ENCODE measurements at places on chromosomes 6 and 20.

GRCh38 chr6:164013480-164014208, 599.1 kb downstream of the QKI start:
- no peak for DNase-seq

DNA sequence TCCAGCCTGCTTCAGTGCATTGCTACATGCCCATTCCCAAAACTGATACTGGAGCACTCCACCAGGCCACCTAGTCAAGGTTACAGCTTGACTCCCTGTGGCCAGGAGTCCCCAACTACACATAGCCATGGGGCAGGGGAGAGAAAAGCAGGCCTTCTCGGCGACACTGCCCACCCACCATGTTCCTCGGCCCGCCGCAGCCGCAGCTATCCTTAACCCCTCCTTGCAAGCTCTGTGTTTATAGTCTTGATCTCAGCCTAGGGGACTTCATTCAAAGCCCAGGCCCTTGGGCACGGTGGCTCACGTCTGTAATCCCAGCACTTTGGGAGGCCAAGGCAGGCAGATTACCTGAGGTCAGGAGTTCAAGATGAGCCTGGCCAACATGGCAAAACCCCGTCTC, 39.2 kb upstream of the FAM50B start:
- no peak for DNase-seq

- DNase-seq, result no peak
Measured at GRCh38 chr20:33791959-33792597, 19.1 kb upstream of the CHMP4B start.

- no peak for DNase-seq
Measured at GRCh38 chr6:107154131-107154800, 39.0 kb upstream of the BEND3 start.

- no peak for DNase-seq
Measured at GRCh38 chr6:15616261-15616660, 46.6 kb downstream of the DTNBP1 start.

GRCh38 chr6:139612135-139612465, 237.7 kb upstream of the CITED2 start:
- no peak for DNase-seq

DNA sequence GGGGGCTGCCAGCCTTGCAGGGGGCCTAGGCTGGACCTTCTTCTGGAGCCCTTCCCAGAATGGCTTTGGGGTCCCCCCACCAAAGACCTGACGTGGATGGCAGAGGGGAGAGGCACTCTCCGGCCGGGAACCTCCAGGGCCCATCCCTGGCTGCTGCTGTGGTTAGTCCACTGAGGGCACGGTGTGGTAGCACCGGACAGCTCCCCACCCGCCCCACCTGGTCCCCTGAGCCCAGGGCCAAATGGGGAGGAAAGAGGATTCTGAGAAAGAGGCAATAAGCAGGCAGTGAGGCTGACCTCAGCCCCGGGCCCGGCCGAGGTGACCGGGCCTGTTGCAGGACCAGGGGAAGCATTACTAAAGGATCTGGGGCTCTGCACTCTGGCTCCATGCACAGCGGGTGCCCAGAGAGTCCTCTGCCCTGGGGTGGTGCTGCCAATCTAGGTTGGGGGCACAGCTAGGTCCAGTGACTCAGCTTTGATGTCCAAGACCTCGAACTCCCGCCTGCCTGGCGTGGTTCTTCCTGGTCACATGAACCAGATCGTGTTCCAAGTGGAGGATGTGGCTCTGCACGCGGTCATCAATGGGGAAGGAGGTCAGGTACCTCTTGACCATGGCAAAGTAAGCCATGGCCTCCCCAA, 2.2 kb downstream of the CENPB start:
- DNase-seq, result no peak

- no peak for DNase-seq
Measured at GRCh38 chr6:106527979-106528378, 101.3 kb downstream of the RTN4IP1 start.

GRCh38 chr6:163248051-163248450, 166.5 kb upstream of the QKI start:
- DNase-seq, result no peak

DNA sequence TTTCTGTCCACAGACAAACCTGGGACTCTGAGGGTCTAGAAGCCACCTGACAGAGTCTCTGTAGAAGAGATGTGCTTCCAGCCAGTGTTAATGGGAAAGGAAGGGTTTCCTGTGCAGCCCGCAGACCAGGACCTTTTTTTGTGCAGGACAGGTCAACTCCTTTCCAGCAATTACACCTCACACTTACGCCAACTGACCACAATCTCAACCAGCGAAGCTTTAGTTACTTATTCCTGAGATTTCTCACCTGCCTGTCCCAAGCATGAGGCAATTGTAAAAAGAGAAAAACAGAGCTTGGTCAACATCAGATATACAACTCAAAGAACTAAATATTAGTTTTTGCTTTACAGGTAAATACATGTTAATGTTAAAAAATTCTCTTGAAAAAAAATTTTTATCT, 393.8 kb upstream of the ID4 start:
- DNase-seq, result no peak

- DNase-seq, result no peak
Measured at GRCh38 chr6:37821446-37821845, 1.9 kb downstream of the ZFAND3 start.

DNA sequence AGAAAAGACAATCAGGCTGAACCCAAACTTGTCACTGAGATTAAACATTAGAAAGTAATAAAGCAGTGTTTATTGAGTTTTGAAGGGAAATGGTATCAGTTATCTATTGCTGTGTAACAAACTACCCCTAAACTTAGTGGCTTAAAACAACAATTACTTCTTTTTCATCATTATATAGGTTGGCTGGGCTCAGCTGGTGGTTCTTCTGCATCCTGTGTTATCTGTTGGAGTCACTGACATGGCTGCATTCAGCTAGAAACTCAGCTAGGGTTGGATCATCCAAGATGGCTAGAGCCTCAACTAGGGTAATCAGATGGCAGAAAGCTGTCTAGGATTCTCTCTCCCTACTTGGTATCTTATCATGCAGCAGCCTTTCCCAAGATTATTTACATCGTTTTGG, 12.5 kb upstream of the RIN2 start:
- DNase-seq, result no peak

- peak; percentile 9 for DNase-seq
Measured at GRCh38 chr6:39137245-39137644, 22.3 kb upstream of the SAYSD1 start.

DNA sequence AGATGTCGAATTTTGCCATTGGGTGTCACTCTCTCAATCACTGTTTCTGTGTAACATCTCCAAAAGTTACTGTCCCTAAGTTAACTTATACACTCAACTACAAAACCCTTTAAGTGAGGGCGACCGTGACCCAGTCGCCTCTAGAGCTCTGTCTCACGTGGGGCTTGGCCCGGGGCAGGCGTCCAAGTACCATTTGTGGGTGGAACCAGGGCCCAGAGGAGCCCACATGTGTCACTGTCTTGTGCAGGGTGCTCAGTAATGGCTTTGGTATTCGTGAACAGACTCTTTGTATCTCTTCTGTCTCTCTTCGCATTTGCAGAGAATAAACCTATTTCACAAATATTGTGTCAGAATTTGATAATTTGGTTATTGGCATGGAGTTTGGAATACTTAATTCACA, 109.9 kb upstream of the THBS2 start:
- no peak for DNase-seq

DNA sequence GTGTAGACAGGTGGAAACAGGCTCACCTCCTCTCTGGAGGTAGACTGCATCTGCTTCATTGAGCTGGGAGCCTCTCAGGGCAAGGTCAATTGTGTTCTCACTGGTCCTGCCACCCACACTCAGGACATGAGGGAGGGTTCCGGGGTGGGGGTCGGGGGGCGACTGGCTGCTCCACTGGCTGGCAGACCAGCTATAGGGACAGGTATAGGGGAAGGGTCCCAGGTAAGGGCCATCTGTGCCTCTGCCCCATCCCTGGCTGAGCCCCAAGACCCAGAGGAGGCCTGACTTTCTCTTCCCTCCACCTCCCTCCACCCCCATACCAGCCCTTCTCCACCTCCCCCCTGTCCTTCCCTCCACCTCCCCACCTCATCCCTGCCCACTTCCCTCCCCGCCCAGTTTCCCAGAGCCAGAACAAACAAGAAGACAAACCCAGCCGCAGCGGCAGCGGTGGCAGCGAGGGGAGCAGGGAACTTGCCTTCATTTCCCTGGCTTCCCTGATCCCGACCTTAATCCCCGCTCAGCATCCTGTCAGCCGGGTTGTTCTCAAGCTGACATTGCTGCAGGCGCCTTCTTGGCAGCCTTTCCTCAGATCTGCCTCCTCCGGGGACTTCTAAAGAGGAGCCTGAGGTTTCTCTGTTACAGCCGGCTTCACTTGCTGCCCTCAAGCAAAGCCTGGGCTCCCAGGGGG, 18.3 kb upstream of the FOXP4 start:
- no peak for DNase-seq

DNA sequence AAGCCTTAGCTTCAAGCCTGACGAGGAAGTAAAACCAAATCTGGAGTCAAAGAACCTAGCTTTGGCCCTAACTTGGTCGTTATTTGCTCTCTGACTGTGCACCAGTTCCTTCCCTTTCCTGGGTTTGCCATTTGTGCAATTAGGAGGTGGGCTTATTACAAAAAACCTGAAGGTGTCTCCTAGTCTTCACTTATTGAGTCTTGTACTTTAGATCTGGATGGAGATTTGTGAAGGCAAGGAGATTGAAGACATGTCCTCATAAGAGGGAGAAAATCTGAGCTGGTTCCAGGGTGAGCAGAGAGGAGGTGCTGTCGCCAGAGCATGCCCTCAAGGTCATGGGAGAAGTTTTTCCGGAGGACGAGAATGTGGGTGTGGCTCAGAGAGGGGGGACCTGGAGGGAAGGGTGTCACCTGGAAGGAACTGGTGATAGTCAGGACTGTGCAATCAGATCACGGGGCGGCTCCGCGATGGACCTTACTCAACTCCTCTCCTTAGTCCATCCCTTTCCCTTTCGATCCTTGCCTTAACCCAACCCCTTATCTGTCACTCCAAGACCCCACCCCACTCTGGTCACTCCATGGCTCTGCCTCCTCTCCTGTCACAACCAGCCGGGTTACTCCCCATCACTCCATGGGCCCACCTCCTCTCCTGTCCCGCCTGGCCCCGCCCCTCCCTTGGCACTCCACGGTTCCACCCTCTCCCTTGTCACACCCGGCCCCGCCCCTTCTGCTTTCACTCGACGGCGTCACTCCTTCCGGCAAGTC, 588 bp upstream of the ACSS2 start:
- no peak for DNase-seq

DNA sequence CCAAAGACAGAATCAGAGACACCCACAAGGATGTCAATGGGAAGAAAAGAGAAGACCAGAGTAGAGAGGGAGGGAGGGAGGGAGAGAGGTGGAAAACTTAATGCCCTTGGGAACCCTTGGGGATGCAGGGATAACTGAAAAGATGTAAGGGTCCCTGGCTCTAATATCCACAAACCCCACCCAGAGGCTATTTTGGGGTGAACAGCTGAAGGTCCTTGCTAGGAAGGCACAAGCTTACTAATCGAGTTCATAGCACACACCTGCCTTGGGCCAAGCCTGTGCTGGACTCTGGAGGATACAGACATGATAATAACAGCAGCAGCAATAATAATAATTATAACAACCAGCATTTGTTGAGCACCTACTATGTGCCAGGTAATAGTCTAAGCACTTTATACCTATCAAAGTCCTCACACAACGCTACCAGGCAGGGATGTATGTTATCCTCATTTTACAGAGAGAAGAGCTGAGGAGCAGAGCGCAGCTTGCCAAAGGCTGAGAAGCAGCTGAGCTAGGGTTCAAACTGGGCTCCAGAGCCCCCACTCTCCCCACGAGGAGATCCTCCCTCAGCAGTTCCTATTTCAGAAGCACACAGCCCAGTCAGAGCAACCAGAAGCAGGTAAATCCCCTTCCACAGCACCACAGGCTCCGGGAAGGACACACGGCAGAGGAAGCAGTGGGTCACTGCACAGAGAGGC, 174.2 kb downstream of the ANKRD60 start:
- no peak for DNase-seq

GRCh38 chr6:136607932-136608772, 57.9 kb upstream of the MAP7 start:
- DNase-seq, result peak; percentile 36

DNA sequence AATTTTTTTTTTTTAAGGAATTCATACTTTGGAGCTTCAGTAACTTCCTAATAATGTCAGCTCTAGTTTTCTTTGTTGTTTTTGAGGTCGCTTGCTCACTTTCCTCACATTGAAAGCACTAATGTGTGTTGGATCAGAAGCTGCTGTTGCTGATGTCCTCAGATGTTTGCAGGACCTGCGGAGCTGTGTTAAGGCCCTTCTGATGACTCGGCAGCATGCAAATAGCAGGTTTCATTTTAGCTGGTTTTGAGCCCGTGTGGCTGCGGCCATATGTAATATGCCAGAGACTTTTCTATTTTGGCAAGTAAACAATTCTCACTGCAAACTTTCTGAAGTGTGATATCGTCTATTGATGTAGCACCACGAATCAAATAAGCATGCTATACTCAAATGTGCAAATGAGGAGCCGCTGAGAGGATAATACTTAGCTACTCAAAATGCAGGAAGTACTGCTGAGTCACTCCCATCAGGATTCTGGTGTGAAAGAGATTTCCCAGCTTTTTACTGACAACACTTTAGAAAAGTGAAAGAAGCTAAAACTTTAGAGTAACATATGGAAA, 187.8 kb downstream of the SASH1 start:
- DNase-seq, result no peak

GRCh38 chr6:142242269-142242668, 59.5 kb upstream of the ADGRG6 start:
- no peak for DNase-seq

DNA sequence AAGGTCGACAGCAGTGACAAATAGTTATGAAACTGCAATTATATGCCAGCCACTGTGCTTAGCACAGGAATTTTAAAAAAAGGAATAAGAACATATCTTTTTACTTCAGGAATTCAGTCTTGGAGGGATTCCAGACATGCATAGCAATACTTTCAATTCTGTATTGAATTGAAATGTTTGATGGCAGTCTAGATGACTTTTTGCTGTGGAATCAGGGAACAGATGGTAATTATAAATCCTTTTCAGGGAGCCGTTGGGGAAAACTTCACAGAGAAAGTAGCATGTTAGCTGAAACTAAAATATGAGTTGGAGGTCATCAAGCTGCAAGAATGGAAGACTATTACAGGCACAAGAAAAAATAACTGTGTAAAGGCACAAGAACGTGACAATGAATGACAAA, 74.8 kb downstream of the IMPG1 start:
- DNase-seq, result no peak

- no peak for DNase-seq
Measured at GRCh38 chr6:38004908-38005307, 185.4 kb downstream of the ZFAND3 start.

- no peak for DNase-seq
Measured at GRCh38 chr6:9437836-9438235, 977.0 kb downstream of the TFAP2A start.

DNA sequence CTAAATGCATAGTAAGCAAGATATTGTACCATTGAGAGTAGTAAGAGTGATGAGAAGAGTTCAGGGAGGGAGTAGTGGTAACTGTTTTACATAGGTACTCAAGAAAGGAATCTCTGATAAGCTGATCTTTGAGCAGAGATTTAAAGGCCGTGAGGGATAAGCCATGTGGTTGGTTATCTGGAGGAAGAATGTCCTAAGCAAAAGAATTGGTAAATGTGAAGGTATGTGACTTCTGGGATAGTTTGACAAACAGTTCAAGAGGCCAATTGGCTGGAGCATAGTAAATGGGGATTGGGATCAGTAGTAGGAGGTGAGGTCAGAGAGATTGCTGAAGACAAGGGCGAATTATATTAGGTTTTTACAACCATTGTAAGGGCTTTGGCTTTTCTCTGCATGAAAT, 40.1 kb downstream of the PLCB1 start:
- DNase-seq, result no peak

GRCh38 chr6:118618676-118619377, 32.6 kb downstream of the CEP85L start:
- no peak for DNase-seq
